Caki2 (cell line): ENCODE measurements at places on chromosomes 13 and 19.

- no peak for DNase-seq
Measured at GRCh38 chr19:20660473-20661140, 764 bp downstream of the ZNF626 start.

- DNase-seq, result no peak
Measured at GRCh38 chr13:78015782-78016181, 97.2 kb upstream of the EDNRB start.

GRCh38 chr13:27139565-27139964 lies 32.0 kb downstream of the USP12 start:
- no peak for DNase-seq

GRCh38 chr13:44806826-44807225 lies 182.4 kb downstream of the NUFIP1 start:
- DNase-seq, result no peak

DNA sequence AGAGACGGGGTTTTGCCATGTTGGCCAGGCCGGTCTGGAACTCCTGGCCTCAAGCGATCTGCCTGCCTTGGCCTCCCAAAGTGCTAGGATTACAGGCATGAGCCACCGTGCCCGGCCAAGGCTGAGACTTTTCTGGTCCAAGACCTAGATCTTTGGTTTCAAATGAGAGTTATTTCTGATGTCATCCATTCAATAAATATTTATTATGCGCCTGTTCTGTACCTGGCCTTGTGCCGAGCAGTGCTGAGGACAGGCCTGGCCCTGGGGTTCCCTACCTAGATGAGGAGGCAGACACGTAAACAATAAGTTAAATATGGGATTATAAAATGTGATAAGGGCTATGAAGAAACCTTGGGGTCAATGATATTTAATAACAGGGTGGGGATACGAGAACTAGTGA lies 4.5 kb downstream of the RELB start:
- DNase-seq, result no peak

- no peak for DNase-seq
Measured at GRCh38 chr19:35226748-35227147, 1.8 kb downstream of the FAM187B start.

DNA sequence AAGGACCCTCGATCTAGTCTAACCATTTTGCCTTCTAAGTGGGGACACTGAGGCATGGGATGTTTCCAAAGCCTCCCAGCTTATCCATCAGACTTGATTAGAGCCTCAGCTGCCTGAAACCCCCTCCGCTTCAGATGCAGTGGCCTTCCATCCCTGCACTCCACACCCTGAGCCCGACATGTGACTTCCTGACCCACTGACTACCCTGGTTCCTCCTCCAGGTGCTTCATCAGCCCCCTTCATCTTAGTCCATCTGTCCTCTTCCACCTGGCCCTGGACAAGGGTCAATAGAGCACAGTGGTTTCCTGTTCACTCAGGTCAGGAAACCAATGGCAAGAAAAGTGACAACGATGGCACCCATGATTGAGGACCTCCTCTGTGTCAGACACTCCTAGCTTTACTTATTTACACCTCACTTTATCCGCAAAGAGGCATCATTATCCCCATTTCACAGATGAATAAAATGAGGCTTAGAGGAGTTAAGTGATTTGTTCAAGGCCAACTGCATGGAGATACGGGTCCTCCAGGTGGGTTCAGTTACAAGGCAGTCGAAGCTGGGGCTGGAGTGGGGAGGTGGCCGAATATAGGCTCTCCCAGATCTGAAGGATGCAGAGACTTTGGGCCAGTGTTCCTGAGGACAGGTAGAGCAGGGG lies 81.6 kb upstream of the TM9SF2 start:
- DNase-seq, result no peak

DNA sequence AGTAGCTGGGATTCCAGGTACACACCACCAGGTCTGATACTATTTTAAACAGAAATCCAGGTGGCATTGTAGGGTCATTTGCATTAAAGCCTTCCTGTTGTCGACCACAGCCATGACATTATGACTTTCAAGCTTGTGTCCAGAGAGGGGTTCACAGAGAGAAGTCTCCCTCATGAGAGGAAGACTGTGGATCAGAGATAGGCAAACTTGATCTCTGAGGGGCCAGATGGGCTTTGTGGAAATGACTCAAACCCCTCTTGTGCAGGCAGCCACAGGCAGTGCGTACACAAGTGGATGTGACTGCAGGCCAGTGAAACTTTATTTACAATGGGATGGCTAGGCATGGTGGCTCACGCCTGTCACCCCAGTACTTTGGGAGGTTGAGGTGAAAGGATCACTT lies 27.8 kb upstream of the F2RL3 start:
- DNase-seq, result no peak

GRCh38 chr13:66994097-66994496 lies 236.0 kb downstream of the PCDH9 start:
- DNase-seq, result peak; percentile 67

DNA sequence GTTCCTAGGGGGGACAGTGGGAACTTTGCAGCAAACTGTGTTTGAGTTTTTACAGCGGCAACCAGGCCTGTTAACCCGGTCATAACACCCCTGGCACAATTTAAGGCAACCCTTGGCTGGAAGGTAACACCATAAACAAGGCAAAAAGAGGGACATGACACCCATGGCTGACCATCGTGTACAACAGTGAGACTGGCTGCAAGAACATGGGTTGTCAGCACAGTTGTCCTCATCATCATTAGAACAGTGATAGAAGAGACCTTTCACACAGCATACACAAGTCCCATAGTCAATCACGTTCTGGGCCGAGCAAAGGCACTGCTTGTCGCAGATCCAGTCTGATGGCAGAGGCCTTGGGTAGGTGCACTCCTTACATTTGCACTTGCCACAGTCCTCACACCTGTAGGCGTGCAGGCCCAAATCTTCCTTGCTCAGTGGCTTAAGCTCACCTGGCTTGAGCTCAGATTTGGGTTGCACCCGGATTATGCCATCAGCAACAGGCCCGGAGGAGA lies 4.1 kb downstream of the SPRY2 start:
- no peak for DNase-seq

- DNase-seq, result no peak
Measured at GRCh38 chr13:80618781-80619180, 277.9 kb upstream of the SPRY2 start.

GRCh38 chr13:68719815-68720214 lies 1387.8 kb upstream of the ATXN8OS start:
- DNase-seq, result no peak

DNA sequence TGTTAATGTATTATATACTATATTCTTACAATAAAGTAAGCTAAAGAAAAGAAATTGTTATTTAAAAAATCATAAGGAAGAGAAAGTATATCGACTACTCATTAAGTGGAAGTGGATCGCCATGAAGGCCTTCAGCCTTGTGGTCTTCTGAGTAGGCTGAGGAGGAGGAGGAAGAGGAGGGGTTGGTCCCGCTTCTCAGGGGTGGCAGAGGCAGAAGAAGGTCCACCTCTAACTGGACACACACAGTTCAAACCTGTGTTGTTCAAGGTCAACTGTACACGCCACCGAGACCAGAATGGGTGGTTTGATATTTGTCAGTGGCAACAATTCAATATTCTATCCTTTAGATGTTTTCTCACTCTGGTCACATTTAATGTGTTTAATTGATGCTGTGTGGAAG lies 67.2 kb downstream of the ALOX5AP start:
- DNase-seq, result no peak

DNA sequence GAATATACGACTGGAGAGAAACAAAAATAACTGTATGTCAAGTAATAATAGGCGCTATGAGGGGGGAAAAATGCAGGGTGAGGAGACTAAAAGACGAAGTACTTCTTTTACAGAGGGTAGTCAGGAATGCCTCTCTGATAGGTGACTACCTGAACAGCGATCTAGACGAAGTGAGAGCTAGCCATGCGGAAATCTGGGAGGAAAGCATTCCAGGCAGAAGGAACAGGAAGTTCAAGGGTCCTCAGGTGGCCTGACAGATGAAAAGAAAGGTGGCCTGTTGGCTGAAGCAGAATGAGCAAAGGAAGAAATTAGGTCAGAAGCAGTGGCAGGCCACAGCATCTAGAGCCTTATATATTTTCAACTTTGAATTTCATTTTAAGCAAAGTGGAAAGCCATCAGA lies 13.3 kb downstream of the ZDHHC20 start:
- no peak for DNase-seq

- no peak for DNase-seq
Measured at GRCh38 chr13:80239571-80240255, 101.2 kb downstream of the SPRY2 start.

- no peak for DNase-seq
Measured at GRCh38 chr19:52296400-52296772, 583 bp upstream of the ZNF480 start.

GRCh38 chr19:4566402-4567051 lies 7.0 kb upstream of the SEMA6B start:
- DNase-seq, result no peak

GRCh38 chr13:37942929-37943328 lies 73.4 kb upstream of the TRPC4 start:
- no peak for DNase-seq

DNA sequence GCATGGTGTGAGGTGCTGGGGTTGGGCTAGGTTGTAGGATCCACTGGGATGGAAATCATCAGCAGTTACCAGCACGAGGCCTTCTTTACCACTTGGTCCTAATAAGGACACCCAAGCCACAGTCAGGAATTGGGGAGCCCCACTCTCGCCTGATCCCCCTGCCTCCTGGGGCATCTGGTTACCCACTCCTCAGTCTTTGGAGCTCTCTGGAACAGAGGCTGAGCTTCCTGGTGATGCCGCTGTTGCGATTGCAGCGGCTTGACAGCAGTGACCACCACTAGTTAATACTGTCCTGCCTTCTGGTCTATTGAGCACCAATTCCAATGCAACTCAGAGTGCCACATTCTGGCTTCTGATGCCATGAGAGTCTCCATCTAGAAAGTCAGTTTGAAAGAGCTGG lies 13.5 kb downstream of the TMEM272 start:
- no peak for DNase-seq

DNA sequence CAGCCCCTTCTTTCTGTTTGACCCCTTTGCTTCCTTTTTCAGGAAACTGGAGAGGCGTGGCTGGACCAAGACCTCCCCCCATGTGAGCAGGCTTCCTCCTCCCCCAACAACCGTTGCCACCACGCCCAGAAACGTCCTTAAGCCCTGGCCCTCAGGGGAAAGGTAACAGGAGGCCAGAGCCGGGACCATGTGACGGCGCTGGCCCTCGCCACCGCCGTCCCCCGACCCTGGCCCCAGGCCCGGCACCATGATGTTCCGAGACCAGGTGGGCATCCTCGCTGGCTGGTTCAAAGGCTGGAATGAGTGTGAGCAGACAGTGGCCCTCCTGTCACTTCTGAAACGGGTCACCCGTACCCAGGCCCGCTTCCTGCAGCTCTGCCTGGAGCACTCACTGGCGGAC lies 14.4 kb downstream of the SAMD4B start:
- no peak for DNase-seq

DNA sequence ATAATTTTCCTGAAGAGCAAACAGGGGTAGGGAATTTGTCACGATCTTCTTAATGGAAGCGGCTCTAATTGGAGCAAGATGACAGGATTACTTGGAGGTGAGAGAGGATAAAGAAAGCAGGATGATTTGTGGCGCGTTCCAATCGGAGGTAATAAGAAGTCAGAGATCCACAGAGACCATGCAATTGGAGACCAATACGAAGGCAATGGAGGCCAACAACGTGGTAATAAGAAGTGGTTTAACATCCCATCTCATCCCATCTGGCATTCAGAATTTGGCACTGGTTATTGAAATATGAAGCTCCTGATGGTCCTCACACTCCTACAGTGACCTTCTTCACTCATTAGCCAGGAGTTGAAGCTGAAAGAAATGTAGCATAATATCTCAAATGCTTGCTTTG lies 130.6 kb downstream of the DLEU7 start:
- no peak for DNase-seq
